Hippocampal formation (tissue), 2 donors: ENCODE measurements at places on chromosomes 16 and 17.

- peak; percentile 35 for DNase-seq
Measured at GRCh38 chr17:2347805-2348685, 10.7 kb downstream of the SGSM2 start.

DNA sequence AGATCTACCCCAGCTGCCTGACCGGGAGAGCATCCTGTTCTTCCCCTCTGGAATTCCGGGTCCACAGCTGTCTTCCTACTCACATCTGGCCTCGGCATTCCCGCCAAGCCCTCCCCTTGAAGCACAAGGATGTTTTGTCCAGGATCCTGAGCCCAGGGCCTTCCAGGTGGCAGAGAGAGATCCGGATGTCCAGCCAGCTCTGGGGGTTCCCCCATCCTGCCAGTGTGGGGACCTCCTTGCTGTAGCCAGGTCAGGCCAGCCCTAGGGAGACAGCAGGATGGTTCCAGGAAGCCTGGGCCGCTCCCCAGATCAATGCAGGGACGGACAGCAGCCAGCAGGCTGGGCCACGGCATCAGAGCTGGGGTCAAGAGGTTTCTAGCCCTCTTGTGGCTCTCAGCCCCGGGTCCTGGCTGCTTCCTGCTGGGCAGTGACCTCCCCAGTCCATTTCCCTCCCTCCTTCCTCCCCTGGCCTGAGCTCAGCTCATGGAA is 55.3 kb downstream of the SOCS3 start:
- DNase-seq: no peak

DNA sequence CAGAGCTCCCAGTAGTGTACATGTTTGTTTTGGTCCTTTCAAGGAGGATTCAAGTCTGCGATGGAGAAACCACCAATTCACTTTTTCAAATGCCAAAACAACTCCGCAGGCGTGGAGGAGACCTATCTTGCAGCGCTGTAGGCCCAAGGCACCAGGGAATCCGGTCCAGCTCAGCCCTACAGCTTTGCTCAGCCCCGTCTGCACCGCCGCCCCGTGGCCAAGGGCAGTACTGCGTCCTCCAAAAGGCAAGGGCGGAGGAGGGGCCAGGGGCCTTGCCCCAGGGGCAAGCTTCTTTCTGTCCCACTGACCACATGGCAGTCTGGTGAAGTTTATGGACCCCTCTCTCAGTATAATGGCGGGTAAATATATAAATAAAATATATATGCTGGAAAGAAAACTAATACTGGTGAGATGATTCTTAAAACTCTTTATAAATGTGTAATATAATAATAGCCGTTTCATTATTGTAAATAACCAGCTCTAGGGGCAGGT is 709 bp upstream of the CD300LG start:
- DNase-seq: peak; percentile 45

GRCh38 chr17:31198026-31198425 is 99.0 kb downstream of the OMG start:
- no peak for DNase-seq

DNA sequence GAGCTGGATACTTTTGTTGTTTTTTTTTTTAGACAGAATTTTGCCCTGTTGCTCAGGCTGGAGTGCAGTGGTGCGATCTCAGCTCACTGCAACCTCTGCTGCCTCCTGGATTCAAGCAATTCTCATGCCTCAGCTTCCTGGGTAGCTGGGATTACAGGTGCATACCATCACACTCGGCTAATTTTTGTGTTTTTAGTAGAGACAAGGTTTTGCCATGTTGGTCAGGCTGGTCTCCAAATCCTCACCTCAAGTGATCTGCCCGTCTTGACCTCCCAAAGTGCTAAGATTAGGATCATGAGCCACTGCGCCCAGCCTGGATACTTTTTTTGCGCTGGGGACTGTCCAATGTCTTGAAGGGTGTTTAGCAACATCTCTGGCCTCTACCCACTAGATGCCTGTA is 32.6 kb upstream of the XYLT1 start:
- DNase-seq: no peak

DNA sequence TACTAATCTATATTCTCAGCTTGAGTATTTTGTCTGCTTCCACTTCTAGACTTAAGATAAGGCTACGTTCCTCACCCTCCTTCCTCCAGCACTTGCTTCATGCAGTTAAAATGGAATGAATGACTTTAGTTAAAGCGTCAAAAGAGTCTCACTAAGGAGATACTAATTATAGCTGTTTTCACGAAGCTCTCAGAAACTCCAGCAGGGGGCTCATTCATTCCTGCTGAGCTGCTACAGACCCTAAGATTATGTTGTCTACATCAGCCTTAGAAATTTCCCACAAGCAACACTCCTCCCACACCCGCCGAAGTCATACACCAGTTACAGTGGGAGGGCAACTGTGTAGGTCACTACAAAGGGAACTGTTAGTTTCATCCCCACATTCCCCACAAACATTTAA is 57.0 kb upstream of the KIFC3 start:
- DNase-seq: no peak

DNA sequence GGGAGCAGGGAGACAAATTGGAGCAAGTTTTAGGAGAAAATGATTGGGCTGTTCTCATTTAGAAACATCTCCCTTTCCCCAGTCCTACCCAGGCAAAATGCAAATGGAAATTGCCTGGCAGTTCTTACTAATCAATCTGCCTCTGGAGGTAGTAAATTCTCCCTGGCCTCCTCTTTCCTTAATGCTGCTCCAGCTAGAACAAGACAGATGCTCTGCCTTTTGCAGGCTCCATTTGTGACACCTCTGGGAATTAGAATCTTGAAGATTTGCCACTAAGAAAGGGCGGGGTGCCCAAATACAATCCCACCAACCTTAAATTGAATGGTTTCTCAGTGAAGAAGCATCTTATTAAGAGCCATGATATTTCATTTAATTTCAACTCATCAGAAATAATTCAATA is 377.7 kb upstream of the CDH11 start:
- DNase-seq: no peak

GRCh38 chr16:17839272-17839671 is 368.5 kb upstream of the XYLT1 start:
- no peak for DNase-seq

DNA sequence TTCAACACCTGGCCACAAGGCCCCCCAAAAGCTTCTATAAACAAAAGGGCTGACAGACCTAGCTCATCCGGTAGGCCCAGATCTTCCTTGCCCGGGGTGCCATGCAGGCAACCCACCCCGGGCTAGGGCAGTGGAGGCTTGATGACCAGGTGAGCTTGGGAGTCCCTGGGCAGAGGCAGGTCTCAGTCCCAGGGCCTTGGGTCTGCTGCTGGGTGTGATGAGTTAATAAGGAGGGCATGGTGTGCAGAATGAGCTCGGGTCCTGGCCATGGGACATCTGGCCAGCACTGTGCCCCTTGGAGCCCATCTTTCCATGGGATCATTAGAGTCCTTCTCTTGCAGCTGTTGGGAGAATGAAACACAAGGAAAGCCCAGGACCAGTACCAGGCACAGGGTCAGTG is 20.2 kb upstream of the MPRIP start:
- no peak for DNase-seq

GRCh38 chr17:61452301-61453290 is at the start of gene TBX4:
Gene TBX4 (plus strand): TSS chr17:61452422. CDS start chr17:61456491, 4,069 bp downstream.
- DNase-seq: no peak

GRCh38 chr17:14664511-14664910 is 363.6 kb downstream of the HS3ST3B1 start:
- no peak for DNase-seq

- DNase-seq: no peak
Measured at GRCh38 chr16:4018391-4018790, 97.9 kb downstream of the ADCY9 start.

GRCh38 chr16:66950971-66951790 is 9.9 kb upstream of the CES3 start:
- DNase-seq: no peak

GRCh38 chr16:71327720-71328119 is 30.8 kb upstream of the CALB2 start:
- DNase-seq: no peak

DNA sequence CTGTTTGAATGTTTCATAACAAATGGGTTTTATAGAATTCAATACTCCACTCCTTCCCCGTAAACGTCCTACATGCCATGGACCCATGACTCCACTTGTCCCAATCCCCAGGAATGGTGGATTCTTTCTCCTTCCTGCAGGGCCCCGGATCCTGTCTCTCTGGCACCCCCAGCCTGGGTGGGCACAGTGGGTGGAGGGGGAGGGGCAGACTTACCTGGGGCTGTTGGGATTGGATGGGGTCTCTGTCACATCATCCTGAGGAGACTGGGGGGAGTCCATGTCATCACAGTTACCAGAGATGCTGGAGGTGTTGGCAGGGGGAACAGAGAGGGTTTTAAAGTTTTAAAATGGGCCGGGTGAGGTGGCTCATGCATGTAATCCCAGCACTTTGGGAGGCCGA is 13.2 kb downstream of the TRPV3 start:
- no peak for DNase-seq

DNA sequence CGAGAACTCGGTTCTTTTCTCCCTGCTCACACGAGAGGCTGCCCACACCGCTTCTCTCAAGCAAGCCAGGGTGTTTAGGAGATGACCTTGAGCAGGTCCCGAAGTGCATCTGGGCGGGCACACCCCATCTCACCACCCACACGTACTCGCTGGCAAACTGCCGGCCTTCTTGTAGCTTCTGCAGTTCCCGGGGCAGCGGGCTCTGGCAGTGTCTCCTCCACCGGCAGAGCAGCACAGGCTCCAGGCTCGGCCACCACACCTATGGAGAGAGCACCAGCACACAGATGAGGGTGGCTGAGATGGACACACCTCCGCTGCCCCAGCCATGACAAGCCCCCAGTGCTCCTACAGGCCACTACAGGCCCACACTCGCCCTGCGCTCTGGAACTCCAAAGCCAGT is 23.5 kb downstream of the ZNF276 start:
- no peak for DNase-seq

GRCh38 chr16:30443631-30444030 is 2.0 kb downstream of the SEPHS2 start:
- DNase-seq: no peak

GRCh38 chr16:20901436-20902112 is 1.0 kb downstream of the LYRM1 start:
- DNase-seq: no peak

DNA sequence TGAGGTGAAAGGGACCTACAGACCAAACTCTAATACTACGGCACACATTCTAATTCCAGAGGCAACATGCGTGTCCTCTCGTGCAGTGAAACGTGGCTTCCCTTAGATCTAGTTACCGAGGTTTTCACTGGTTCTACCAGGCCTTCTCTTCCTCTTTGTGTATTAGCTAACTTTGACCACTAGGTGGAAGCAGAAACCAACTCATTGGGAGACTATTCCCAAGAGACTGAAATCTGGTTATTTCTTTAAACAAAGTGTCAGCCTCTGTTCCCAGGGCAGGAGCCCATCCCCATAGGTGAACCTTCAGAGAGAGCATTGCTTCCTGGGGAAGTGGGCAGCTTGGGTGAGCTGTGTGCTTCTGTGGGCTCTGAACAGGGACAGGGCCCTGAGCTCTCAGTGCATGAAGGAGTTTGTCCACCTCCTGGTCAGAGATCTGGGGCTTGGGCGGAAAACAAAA is 19.7 kb upstream of the RCVRN start:
- DNase-seq: no peak
